ENCODE measurements at places on chromosomes 6 and 20. TPM values are rescaled to one million over a fixed set of nuclear protein-coding genes. Genes with fewer than 3 reads are reported as not detected.

Gene C6orf141
- total RNA-seq: 1.1 TPM

- DNase-seq: no peak
Measured at GRCh38 chr6:144745439-144745838, 460.3 kb downstream of the UTRN start.

DNA sequence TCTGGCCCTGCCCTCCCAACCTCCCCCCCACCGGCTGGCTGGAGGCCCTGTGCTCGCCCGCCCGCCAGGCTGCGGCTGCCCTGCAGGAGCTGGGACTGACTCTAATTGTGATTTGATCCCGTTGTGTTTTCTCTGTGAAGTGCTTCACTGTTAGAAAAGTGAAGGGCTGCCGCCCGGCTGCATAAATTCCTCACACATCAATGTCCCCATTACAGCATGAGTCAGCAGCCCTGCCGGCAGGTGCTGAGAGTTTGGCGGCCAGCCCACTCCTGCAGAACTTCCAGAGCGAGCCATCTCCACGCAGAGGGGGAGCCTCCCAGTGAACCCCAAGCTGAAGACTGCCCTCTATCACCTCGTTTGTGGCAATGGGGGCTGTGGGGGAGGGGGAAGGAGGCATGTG lies 137.9 kb downstream of the DLL1 start:
- peak; percentile 61 for DNase-seq

DNA sequence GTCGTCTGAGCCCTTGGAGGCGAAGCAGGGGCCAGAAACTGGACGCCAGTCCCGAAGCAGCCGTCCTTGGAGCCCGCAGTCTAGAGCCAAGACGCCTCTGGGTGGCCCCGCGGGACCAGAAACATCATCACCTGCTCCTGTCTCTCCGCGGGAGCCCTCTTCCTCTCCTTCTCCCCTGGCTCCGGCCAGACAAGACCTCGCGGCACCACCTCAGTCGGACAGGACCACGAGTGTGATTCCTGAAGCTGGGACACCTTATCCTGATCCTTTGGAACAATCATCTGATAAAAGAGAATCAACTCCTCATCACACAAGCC lies 416 bp downstream of the RSPH4A start:
- DNase-seq: no peak
